ENCODE measurements at places on chromosomes 16 and 17.

DNA sequence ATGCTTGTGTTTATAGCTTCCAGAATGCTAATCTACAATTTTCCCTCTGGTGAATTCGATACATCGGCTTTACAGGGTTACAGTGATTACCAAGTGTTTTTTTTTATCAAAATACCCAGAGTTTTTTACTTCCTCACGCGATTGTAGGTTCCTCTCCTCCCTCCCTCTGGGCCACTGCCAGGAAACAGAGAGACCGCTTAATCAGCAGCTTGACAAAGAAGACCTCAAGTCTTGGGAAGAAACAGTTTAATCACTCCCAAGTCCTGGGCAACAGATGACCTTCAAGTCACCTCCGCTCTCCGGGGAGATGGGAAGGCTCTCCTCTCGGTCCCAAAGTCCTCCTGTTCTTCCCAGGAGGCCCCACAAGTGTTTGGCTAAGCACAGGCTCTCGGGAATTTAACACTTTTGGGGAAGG is 23.5 kb downstream of the SMTNL2 start:
- DNase-seq, result no peak

- DNase-seq, result no peak
Observed at GRCh38 chr16:73204359-73205152, 156.6 kb upstream of the ZFHX3 start.

- DNase-seq, result peak; percentile 78
Observed at GRCh38 chr17:78925234-78925633, at the start of gene TIMP2. TIMP2 (minus strand) TSS chr17:78925387; CDS start chr17:78925088, 299 bp downstream.

DNA sequence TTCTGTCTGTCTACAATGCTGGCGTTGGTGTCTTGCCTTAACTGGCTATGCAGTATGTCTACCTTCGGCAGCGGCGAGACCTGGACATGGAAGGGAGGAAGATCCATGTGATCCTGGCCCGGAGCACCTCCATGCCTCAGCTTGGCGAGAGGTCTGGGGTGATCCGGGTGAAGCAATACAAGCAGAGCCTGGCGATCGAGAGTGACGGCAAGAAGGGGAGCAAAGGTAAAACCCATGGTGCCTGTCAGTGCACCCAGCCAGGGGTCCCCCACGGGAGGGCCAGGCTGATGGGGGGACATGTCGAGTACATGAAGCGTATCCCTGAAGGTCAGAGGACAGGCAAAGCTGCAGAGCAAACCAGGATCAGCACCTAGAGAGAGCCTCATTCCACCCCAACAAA is 22.8 kb downstream of the PCTP start:
- DNase-seq, result no peak

DNA sequence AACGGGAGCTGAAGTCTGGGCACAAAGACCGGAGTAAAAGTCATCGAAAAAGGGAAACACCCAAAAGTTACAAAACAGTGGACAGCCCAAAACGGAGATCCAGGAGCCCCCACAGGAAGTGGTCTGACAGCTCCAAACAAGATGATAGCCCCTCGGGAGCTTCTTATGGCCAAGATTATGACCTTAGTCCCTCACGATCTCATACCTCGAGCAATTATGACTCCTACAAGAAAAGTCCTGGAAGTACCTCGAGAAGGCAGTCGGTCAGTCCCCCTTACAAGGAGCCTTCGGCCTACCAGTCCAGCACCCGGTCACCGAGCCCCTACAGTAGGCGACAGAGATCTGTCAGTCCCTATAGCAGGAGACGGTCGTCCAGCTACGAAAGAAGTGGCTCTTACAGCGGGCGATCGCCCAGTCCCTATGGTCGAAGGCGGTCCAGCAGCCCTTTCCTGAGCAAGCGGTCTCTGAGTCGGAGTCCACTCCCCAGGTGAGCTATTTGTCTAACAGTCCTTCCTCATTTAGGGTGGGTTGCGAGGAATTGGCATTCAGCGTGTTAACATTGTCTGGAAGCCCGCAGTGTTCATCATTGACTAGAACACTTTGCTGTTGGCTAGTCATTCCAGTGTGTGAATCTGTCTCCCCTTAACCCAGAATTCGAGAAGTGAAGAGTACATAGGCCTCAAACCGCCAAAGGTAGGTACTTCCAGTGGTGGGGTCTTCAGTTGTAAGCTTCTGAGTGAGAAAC is 1.5 kb downstream of the CDK12 start:
- DNase-seq, result no peak

- no peak for DNase-seq
Observed at GRCh38 chr17:40374821-40375498, 10.4 kb upstream of the GJD3 start.

DNA sequence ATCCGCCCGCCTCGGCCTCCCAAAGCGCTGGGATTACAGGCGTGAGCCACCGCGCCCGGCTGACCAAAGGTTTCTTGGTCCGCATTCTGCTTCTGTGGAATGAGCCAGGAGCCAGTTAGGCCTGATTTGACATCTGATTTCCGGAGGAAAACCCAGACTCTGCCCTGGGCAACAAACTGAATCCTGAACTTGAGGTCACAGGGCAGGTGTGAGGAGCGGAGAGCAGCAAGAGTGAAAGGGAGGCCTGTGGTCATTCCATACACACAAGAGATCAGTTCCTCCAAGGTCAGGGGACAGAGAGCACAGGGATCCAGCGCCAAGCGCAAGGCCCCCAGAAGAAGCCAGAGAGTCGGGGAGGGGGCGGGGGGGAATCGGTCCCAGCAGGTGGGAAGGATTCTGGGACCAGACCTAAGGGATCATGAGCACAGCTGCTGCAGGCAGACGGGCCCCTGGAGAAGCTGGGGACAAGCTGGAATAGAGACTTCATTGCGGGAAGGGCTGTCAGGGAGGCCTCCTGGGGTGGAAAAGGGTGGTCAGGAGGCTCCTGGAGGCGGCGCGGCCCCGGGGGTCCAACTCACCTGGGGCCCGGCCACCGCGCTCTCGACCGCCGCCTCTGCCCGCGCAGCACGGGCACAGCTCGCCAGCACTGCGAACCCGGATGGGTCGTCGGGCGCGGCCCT is 436 bp downstream of the SHPK start:
- DNase-seq, result no peak

DNA sequence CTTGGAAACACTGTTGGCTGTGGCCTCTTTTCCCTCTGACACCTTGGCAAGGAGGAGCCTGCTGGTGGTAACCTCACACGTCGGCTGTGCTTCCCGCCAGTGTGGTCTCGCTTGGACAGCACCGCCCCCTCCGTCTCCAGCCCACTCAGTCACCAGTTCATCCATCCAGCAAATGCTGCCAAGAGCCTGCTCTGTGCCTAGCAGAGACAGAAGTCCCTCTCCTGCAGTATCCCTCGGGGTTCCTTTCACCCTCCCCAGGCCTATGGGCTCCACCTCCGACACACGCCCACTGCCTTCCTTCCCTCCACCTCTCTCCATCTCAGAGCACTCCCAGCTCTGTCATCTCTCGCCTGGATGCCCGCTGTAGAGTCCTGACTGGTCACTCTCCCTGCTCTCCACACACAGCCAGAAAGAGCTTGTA is 12.3 kb downstream of the CACNG4 start:
- no peak for DNase-seq
